ENCODE measurements at places on chromosomes 2 and 18.

GRCh38 chr2:16134436-16135165 is 194.3 kb downstream of the MYCN start:
- no peak for DNase-seq

DNA sequence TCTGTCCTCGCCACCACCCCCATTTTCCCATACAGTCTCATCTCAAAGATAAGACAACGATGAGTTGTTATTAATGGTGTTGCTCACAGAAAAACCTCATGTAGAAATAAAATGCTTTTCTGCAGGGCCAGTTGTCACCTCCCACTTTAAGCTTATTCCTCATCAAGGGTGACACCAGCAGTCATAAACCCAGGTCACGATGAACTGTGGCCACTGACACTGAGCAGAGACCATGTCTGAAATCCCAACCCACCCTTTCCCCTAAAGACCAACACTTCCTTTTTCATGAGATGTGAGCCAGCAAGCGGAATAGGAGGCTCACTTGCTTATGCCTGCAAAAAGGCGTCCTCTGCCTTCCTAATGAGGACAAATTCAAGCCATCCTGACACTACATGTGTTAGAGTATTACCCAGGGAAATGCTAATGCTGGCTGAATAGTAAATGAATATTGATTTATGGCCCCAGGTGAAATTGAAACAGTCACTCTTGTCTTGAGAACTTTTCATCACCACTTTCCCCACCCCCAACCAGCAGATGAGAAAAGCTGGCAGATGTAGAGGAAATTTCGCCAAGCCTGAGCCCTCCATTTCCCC is 228.4 kb downstream of the MGAT5 start:
- DNase-seq = no peak

DNA sequence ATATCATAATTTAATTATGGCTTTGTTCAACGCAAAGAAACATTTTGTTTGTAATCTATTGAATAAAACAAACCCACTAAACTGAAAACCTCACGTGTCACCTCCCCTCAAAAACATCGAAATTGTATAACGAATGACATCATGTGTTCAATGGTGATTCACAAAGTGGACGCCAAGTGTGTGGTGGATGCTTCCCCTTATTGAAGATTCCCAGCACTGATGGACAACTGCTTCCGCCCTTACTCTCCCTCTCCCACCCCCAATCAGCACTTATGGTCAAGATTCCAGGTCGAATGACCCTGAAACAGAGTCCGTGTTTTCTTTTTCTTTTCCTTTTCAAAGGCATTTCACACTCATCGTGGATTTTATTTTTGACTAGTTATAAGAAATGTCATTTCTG is 383.0 kb upstream of the SMIM21 start:
- DNase-seq = no peak

DNA sequence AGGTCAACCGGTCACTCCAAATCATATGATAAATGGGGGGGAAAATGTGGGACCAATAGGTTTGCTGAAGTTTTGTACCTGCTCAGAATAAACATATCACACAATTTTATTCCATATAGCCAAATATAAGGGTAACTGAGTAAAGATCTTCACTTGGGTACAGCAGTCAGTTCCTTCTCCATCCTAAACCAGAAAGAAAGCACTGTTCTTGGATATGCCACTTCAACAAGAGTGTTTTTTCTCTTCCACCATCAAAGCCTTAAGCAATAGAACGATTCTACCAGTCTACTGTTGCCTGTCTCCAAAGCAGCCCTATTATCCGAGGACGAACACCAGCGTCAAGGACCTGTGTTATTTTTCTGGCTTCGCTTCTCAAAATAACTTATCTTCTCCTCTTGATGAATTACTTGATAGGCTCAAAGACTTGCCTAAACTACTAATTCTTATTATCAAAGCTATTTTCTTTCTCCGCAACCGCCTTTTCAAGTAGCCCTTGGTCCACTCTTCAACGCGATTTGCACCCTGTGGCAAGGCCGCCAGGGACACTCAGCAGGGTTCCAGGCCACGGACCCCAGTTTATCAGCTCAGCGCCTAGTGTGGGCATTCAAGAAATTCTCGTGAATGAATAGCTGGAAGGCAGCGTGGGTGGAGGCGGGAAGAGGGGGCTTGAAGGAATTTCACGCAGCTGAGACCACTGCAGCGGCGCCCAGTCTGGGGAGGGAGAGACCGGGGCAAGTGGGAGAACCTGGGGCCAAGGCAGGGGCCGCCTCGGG is 646 bp downstream of the ALS2 start:
- DNase-seq = peak; percentile 23

DNA sequence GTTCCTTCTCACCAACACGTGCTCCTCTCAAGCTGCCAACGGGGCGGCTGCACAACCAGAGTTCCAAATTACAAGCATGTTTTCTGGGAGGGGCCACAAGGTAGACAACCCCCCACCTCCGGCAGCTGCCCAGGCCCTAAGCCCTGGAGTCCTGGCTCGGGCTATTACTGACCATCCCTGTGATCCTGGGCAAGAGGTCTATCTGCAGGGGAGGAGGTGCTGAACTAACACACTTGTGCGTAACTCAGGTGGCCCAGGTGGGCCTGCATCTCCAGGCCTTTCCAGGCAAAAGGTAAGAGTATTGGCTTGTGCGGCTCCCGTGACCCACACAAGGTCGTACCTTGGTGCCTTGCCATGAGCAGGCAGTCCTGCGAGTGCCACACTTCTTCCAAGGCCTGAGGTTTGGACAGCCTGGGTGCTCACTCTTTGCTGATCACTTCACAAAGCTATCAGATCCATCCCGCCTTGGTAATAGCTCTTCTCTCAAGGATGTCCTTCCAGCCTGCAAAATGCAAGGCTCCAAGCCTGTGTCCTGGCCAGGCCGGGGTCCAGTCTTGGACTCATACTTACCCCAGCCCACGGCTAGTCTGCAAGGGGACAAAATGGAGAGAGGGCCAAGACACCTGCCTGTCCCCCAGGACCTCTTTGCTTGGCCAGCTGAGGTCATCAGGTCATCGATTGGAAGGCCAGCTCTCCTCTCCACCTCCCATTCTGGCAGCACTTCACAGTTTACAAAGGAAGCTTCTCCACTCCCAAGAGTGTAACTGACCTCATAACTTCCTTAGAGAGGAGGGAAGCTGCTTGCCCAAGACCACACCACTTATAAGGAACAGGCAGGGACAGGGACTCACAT is 33.9 kb downstream of the ADRA2B start:
- DNase-seq = no peak

DNA sequence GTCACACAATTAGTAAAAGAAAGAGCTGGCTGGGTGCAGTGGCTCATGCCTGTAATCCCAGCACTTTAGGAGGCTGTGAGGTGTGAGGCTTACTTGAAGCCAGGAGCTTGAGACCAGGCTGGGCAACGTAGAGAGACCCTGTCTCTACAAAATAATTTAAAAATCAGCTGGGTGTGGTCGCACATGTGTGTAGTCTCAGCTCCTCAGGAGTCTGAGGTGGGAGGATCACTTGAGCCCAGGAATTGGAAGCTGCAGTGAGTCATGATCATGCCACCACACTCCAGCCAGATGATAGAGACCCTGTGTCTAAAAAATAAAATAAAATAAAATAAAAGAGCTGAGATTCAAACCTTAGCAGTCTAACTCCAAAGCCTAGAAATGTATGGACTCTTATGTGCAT is 39.0 kb upstream of the NEDD4L start:
- no peak for DNase-seq

DNA sequence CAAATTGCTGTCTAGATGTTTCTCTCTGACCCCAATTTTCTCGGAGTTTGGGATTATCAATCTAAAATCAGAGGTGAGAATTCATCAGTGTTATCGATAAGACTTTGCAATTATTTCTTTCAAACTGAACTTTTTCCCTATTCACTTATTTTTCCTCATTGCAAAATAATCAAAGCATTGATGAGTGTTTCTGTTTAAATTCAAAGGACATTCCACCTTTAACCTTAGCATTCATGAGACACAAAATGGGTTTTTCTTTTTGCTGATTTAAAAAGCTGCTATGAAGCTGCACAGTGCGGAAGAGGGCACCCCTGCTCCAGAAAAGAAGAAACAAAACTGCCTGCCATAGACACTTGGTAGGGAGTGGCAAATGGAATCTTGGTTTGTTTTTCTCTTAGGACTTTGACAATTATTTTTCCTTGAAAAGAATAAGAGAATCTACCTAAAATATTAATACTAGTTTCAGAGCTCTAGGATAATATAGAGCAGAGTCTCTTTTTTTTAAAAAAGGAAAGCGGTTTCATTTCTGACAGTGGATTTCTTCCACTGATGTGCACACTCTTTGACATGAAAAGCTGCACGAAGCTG is 203.4 kb downstream of the TGIF1 start:
- no peak for DNase-seq

DNA sequence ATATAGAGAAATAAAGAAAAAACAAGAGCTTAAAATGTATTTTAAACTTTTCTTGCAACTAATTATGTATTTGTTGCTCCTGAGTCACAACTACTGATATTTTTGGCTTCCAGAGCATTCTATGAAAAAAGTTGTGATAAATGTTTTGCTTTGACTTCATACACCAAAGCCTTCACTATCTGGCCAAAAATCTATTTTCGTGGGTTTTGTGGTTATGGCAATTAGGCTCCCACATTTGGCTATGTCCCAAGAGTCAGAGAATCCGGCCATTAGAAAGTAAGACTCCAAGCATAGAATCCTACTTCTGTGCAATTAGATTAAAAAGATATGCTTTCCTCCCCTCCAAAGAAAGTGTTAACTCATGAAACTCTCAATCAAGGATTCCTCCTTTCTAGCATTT is 1456.1 kb upstream of the ACVR2A start:
- no peak for DNase-seq

- DNase-seq = no peak
These were observed 225.8 kb downstream of the PIEZO2 start for GRCh38 chr18:10923551-10924070.

- DNase-seq = no peak
These were observed 30.8 kb downstream of the ATP6V1C2 start for GRCh38 chr2:10752236-10752635.

- no peak for DNase-seq
These were observed 478 bp downstream of the CLHC1 start for GRCh38 chr2:55231546-55232083.

DNA sequence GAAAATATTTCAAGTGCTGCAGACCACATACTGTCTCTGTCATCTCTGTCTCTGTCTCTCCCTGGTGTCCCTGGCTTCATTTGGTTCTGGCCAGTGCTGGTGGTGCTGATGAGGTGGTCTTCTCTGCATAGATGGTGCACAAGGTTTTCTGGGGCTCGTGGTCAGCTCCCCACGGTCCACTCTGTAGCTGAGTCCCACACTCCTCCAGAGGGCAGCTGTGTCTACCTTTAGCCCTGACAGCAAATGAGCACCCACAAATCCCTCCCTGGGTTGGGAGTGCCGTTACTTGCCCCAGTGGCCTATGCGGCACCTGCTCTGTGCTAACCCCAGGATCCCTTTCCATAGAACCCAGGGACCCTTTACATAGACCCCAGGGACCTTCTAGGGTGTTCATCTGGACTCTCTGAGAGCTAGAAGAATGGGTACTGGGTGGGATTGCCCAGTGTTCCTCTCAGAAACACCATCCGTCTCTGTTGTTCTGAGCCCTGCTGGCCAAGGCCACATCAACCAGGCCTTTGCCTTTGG is 129.3 kb downstream of the CAPN13 start:
- no peak for DNase-seq

- no peak for DNase-seq
These were observed 146.1 kb upstream of the ZSWIM2 start for GRCh38 chr2:186995092-186995491.

DNA sequence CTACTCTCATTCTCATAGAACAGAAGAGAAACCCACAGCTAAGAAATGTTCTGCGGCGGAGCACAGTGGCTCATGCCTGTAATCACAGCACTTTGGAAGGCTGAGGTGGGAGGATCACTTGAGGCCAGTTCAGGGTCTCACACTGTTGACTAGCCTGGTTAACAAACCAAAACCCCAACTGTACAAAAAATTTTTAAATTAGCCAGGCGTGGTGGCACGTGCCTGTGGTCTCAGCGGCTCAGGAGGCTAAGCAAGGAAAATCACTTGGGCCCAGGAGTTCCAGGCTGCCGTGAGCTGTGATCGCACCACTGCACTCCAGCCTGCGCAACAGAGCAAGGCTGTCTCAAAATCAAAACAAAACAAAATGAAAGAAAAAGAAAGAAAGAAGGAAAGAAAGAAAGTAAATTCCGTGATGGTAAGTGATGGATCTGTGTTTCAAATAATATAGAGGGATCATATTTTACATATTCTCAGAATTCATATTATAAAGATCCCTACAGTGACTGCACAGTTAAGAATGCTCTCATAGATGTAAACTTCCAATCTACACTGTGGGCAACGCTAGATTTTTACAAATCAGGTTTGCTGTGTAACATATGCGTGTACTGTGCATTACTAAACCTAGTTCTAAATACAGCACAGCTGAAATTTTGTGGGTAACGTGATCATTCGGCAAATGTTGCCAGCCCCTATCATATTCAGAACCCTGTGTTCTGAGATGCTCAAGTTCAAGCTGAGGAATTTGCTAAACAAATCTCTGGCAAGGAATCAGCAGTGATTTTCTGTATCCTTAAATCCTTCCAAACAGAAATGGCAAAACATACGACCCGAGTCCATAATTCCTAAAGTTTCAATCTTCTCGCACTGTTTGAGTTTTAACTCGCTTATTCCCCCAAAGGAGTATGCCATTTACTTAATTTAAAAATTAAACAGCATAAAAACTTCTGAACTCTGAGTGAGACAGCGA is 1.2 kb upstream of the RAB12 start:
- no peak for DNase-seq

- no peak for DNase-seq
These were observed 687.8 kb downstream of the SLC4A3 start for GRCh38 chr2:220315098-220315823.

- DNase-seq = no peak
These were observed 138.5 kb downstream of the MEIS1 start for GRCh38 chr2:66573416-66573815.

GRCh38 chr2:160507046-160507407 is 13.4 kb upstream of the RBMS1 start:
- no peak for DNase-seq

DNA sequence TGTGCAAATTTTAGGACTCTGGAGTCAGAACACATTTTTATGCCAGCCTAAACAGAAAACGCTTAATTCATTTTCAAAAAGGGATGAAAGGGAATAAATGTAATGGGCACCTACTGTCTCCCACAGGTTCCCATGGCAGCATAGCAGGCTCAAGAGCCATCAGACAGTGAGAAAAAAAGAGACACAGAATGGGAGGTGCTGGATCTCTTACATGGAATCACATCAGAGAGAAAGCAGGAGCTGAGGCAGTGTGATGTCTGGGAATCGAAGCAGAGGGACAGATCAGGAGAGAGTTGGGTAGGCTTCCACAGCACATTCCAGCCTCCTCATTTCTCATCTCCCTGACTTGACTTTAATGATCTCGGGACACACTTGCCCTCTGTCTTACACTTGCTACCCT is 684.3 kb downstream of the KCNJ3 start:
- DNase-seq = no peak

GRCh38 chr2:80019571-80020460 is 284.7 kb downstream of the LRRTM1 start:
- DNase-seq = no peak

DNA sequence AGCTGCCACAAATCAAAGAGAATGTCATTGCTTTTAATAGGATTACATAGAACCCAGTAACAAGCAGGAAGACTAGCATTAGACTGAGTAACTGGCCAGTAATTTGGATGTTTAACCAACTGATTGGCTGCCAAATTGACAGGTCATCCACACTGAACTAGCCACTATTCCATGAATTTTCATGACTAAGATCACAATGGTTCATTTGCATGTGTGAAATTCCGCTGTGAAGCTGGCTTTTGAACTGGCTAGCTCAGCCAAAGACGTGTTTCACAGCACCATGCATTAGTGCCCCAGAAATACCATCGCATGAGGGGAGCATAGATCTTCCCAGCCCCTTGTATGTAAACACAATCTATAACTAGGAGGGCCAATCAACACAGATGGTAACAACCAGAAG is 649.8 kb downstream of the ARHGAP15 start:
- no peak for DNase-seq
